ENCODE measurements at places on chromosomes 6 and 20. TPM values are rescaled to one million over a fixed set of nuclear protein-coding genes. Genes with fewer than 3 reads are reported as not detected.

GRCh38 chr6:6717953-6718352, 129.4 kb downstream of the LY86 start:
- no peak for DNase-seq

GRCh38 chr6:1499777-1500176, 109.9 kb upstream of the FOXC1 start:
- no peak for DNase-seq

GRCh38 chr20:38812182-38812581, 6.7 kb downstream of the PPP1R16B start:
- DNase-seq: no peak

Gene ZNF292
- 52.3 TPM for total RNA-seq

GRCh38 chr20:19976595-19977372, 40.4 kb upstream of the NAA20 start:
- DNase-seq: no peak

Measured in spleen (tissue), 13 donors.